ENCODE measurements at places on chromosomes 3 and 15.

- DNase-seq, result no peak
Measured at GRCh38 chr15:74403991-74404563, 29.7 kb downstream of the SEMA7A start.

GRCh38 chr3:139655909-139656595, 21.7 kb downstream of the NMNAT3 start:
- no peak for DNase-seq

GRCh38 chr3:78745847-78746246, 1022.0 kb downstream of the ROBO1 start:
- no peak for DNase-seq

DNA sequence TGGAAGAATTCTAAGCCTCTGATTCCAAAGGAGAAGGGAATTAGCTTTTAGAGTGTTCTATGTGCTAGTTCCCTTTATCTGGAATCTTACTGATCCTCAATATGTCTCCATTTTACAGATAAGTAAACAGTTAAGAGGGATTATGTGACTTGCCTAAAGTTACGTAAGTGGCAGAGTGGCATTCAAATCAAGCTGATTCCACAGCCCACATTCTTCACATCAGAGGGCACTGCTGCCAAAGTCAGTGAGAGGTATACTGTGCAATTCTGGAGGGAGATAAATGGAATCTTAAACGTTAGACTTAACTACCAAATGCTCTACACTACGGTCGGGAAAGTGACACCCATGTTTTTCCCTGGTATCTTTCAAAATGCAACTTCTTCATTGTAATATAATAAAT, 11.0 kb upstream of the MELTF start:
- DNase-seq, result no peak

DNA sequence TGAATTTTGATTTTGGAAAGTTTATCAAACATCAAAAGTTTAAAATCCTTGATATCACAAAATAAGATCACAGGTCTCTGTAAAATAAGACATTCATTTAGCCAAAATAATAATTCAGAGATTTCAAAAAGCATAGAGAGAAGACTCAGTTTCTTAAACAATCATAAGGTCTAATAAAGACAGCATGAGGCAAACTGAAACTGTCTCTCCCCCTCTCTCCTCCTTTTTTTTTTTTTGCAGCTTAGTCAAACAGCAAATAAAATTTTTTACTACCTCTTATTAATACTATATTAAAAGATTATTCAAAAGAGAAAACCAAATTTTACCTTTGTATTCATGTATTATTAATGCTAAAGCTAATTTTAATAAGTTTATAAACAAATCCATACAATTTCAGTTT, 57.4 kb downstream of the OSTN start:
- no peak for DNase-seq

GRCh38 chr15:31265871-31266711, 60.5 kb upstream of the KLF13 start:
- no peak for DNase-seq

GRCh38 chr3:30650348-30650995, 44.1 kb downstream of the TGFBR2 start:
- no peak for DNase-seq

GRCh38 chr3:22106213-22106896, 355.3 kb upstream of the ZNF385D start:
- DNase-seq, result no peak

DNA sequence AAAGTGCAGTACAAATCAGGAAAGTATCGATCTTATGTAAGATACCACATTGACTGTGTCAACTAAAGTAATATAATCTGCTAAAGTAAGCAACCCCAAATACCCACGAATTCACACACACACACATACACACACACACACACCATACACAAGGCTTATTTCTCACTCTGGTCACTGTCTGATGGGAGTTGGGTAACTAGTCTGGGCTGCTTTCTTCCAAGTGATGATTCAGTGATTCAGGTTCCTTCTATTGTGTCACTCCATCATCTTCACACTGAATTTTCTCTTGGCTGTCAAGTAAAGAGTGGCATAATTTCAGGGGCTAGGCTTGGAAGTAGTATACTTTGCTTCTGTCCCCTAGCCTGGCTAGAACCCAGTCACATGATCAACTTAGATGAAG, 104.8 kb upstream of the CCDC54 start:
- DNase-seq, result no peak

- no peak for DNase-seq
Measured at GRCh38 chr15:27401471-27401870, 430.5 kb downstream of the GABRG3 start.

DNA sequence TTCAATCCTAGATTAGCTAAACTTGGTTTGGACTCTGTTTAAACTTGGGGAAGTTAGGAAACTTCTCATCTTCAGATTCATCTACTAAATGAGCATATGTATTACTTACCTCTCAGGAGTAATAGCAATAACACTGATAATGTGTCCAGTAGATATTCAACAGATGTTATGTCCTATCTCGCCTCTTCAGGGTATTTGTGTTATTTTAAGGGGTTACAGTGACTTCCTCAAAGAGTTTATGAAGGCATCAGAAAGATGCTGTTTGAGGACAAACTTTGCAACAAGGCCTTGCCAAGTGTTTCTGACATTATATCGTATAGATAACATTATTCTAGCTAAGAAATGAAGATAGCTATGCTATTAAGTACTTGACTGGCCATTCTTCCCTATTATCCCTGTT, 522.3 kb downstream of the IGSF11 start:
- DNase-seq, result no peak

- DNase-seq, result no peak
Measured at GRCh38 chr3:43762451-43762850, 71.7 kb downstream of the ABHD5 start.

DNA sequence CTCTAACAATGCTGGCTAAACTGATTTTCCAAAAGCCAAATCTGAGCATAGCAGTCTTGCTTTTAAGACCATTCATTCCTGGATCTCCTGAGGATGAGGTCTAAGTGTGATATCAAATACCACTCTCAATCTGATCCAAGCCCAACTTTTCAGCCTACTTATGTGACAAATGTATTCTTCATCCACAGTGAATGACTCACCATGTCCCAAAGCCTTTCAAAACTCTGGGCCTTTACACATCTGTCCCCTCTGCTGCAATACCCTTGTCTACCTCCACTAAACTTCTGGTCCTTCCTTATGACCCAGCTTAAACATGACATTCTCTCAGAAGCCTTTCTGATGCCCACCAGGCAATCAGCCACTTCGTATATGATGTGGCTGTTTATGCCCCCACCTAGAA, 4.6 kb downstream of the ANAPC13 start:
- no peak for DNase-seq

DNA sequence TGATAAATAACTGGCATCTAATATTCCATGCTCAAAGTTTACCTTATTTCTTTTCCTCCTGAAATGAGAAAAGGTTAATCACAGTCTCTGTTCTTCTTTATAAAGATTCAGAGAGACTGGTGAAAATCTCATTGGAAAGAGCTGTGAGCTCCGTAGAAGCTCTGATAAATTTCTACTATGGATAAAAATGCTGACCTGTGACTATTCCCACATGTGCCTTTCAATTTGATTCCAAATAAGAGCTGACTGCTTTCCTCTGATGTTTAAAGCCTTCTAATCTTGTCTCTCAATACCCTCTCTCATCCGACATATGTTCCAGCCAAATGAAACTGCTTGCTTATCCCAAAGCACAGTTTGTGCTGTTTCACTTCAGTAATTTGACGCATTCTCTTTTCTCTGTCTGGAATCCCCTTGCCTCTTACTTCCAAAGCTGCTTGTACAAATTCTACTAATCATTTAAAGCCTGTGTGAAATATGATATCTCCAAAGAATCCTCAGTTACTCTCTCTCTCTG, 130.1 kb downstream of the RTP4 start:
- DNase-seq, result no peak

DNA sequence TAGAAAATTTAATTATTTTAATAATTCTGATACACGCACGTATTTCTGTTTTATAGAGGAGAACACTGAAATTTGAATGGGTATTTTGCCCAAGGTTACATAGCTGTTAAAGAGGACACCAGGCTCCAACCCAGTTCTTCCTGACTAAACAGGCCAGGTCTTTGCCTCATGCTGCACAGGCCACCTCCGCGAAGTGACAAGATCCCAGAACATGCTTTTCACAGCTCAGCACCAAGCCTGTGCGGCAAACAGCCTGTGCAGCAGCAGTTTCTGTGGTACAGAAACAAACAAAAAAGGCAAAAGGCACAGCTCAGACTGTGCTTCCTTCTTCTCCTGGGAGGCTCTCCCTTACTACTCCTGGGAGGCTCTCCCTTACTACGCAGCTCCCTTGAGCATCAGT, 6.5 kb downstream of the FOXL2 start:
- no peak for DNase-seq

Measured in EL (cell line).